Peyer's patch (tissue), 4 donors: ENCODE measurements at places on chromosomes 11 and 22. TPM values are rescaled to one million over a fixed set of nuclear protein-coding genes. Genes with fewer than 3 reads are reported as not detected.

DNA sequence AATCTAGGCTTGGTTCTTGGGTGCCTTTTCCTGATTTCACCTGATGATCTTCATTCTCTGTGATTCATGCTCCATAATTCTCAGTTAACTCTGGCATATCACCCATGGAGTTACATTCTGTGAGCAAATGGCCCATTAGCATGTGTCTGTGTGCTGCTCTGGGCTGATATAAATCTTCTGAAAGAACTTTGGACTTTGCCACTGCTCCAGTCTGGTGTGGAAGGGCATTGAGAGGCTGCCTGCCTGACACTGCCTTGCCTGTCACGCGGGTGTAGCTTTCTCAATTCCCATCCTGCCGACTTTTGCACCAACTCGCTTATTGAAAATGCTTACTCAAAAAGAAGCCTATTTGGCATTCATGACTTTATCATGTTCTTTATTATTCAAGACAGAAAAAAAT is 42.2 kb downstream of the FAT3 start:
- DNase-seq, result no peak

DNA sequence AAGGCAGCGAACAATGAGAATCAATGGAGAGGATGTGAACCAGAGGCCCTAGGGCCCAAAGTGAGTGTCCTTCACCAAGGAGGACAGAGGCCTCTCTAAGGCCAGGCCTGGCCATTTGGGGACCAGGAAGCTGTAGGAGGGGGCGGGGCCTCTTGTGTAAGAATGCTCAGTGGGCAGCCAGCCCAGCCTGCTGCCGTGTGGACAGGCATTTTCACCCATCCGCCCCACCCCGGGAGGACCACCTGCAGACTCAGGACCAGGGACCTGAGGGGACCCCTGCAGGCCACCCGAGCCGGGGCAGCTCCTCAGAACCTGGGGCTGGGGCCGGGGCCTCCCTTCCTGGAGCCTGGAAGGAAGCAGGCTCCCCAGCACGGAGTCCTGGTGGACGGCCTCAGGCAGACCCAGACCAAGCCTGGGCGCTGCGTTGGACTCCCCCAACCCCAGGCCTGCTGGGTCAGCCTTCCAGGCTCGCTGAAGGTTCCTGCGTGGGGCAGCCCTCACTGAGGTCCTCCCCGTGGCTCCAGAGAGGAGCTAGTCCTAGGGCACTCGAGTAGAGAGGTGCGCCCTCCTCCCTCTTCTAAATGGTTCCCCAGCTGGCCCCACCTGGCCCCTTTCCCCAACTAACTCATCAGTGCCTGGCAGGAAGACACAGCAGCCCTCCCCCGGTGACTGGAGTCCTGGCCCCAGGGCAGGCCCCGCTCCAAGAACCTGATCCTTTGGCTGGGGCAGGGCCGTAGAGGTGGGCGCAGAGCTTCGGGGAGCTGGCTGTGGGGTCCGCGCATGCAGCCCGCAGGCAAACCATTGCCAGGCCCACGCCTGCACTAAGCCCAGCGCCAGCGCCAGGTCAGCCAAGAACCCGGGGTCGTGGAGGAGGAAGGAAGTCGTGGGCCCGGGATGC is 1.5 kb upstream of the TRABD start:
- DNase-seq, result no peak

GRCh38 chr11:19746086-19746485 is 33.4 kb downstream of the NAV2 start:
- DNase-seq, result no peak

- no peak for DNase-seq
Measured at GRCh38 chr11:93846411-93846810, 4.0 kb downstream of the VSTM5 start.

GRCh38 chr11:294780-295179 is 4.5 kb downstream of the IFITM5 start:
- DNase-seq, result peak; percentile 46

DNA sequence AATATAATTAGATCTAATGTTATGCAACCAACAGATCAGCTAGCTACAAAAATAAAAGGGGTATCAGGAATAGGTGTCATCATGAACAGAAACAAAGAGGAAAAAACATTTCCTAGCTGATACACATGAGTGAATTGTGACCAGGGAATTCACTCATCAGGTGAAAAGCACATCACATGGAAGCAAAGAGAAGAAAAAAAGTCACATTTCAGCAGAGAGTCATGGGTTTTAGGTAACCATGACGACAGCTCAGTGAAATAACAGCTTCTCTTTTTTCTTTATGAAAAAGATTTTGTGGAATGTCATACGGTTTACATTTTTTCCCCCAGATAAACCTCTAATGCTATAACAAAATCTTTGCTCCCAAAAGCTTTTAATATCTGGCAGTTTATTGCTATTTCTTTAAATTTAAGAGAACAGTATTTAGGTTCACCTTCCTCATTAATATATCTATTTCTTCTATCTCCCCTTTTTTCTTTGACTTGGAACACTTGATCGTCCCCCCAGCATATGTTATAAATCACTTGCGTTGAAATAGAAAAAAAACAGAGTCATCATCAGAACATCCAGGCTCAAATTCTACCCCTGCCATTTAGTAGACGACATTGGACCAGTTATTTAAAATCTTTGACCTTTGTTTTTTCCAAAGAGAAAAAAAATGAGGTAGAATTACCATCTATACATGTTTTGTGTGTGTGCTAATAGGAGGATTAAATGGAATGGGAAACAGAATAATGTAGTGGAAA is 5.3 kb downstream of the TYR start:
- DNase-seq, result no peak

- peak; percentile 64 for DNase-seq
Measured at GRCh38 chr11:77188633-77189491, 60.8 kb downstream of the MYO7A start.

DNA sequence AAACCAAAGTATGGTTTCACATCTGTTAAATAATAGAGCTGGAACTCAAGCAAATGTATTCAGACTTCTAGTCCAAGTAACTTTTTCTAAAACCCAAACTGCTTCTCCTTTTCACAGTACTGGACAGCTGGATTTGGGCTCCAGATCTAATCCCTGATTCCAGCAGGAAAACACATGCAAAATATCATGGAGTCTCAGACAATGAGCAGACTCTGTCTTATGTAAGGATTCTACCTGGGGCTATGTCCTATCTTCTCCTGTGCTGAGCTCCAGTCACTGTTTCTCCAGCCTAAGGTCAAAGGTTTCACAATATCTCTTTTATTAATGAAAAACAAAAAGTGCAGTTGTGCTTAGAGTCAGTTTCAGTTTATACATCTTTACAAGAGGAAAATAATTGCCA is 83.2 kb upstream of the EED start:
- DNase-seq, result no peak

- peak; percentile 3 for DNase-seq
Measured at GRCh38 chr22:49403102-49403501, 424.6 kb downstream of the BRD1 start.

DNA sequence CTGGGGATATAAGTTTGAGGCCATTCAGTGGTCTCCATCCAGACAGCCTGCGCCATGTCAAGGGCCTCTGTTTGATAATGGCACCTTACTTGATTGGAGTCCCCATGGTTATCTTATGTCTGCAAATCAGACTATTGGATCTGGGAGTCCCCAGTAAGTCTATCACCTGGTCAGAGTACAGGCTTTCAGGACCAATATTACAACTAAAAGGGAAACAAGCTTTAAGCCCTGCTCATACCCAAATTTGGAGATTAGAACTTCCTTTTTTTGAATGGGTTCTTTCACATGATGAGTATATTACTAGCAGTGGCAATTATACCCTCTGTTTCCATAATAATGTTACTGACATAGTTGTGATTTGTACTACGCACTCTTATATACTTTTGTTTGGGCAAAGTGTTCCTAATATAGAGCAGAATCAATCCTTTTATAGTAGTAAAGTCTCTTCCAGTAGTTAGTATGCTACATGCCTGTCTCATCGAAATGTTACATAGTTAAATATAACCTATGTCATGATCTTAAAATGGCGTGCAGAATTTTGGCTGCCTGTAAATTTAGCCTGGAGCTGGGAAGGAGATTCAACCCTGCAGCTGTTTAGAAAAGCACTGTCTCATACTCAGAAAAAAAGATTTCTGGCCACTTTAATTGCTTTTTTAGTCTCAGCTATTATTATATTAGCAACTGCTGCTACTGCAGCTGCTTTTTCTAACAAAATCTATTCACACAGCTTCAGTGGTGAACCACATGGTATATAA is 4.9 kb downstream of the MS4A15 start:
- no peak for DNase-seq

DNA sequence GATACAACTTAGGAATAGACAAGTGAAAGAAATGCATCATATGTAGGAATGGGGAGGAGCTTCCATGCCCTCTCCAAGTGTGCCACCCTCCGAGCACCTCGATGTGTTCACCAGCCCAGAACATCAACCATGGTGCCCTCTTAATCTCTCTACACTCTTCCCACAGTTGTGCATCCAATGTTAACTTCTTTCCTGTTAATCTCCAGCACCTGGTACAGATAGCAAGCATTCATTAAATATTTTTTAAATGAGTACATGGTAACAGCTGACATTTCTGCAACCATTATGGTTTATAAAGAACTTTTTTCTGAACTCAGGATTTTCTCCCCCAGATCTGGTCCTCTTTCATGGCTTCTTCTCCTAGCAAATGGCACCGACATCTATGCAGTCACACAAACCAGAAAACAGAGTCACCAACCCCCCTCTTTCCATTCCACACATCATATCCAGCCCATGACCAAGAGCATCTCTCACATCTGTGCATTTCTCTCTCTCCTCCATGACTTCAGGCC is 118.1 kb upstream of the CLPB start:
- no peak for DNase-seq

GRCh38 chr11:111205632-111206385 is 39.7 kb upstream of the POU2AF2 start:
- DNase-seq, result no peak

DNA sequence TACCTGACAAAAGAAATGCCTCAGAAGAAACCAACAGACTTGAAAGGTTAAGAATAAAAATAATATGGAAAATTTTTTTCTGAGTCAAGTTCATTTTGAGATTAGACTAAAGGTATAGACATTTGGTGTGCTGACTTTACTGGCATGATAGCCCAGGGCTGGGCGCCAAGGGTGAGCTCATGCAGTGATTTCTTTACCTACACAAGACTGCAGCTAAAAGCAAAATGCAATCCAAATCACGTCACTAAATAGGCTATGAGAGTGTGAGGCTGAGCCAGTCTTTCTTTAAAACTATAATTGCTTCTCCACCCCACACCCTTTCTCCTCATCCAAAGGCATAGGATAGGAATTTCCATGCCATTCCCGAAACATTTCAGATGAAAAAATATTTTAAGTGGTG is 196.5 kb downstream of the FAM76B start:
- no peak for DNase-seq

DNA sequence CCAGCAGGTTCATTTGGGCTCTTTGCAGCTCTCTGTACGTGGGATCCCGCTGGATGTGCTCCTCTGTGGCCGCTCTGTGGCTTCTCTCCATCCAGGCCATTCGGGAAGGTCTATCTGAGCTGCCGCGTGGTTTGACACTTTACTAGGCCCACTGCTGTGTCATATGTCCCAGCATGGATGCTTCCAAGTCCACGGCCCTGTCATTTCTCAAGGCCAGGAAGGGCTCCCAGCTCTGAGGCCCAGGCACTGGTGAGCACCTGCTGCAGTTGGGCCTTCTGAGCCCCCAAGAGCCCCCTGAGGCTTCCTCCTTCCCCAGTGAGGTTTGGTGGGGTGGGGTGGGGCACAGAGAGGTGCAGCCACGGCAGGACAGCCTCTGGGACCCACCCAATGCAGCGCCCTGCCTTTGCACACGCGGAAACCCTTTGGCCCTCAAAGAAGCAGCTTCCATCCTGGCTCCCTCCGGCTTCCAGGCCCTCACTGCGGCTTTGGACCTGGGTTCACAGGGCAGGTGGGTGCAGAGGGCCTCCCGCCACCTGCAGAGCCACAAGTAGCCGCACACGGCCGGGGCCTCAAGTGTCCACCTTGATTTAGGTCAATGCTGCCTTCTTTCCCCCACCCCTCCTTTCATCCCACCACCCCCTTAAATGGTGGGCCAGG is 44.5 kb upstream of the FGF3 start:
- DNase-seq, result peak; percentile 37

GRCh38 chr22:29882716-29883044 is 294 bp upstream of the MTMR3 start:
- DNase-seq, result no peak

DNA sequence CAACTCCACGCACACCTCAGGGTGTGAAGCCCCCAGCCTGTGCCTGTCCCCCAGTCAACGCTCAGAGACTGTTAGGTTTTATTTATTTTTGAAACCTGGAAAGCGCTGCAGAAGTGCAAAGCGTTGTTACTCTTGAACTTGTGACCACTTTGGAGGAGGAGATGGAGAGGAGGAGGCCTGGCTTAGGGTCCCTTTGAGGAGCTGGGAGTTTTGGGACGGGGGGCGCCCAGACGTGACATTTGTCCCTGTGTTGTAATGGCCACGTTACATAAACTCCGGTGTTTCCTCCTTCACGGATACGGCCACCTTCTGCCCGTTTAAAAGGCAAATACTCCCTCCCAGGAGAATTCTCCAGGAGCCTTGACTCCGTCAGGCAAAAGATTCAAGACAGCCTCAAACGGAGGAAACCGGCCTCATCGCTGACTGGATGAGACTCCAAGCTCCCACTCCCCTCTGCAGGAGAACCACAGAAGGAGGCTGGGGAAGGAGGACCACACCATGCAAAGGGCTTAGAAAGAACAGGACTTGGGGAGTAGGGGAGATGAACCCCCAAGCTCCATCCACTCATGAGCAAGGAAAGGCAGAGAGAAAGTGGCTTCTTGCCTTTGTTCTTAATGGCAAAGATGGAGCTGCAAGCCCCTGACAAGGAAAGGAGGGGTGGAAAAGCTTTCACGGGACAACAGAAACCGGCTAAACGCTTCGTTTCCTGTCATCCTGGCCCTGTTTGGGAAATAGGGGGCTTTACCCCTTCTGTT is 630 bp downstream of the PIK3IP1 start:
- DNase-seq, result peak; percentile 67

DNA sequence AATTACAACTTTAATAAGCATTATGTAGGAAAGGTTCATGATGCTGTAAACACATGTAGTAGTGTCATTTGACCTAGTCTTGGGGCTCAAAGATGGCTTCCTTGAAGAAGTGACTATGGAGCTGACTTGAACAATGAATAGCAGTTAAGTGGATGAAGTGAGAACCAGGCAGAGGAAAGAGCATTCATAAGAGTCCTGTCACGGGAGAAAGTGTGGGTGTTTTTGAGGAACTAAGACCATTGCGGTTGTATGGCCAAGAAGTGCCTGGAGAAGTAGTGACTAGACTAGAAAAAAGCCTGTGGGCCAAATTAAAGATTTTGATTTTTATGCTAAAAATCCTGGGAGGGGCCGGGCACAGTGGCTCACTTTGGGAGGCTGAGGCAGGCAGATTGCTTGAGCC is 7.2 kb upstream of the IL18BP start:
- DNase-seq, result no peak

- DNase-seq, result peak; percentile 58
Measured at GRCh38 chr11:68798221-68798813, 43.4 kb downstream of the CPT1A start.

- no peak for DNase-seq
Measured at GRCh38 chr11:8386134-8386864, 122.6 kb upstream of the LMO1 start.

GRCh38 chr11:96464700-96465307 is 75.0 kb downstream of the JRKL start:
- DNase-seq, result no peak

The C1QTNF5 gene
- 13.0 TPM for total RNA-seq

The USP47 gene
- 63.5 TPM for total RNA-seq

The OR52D1 gene
- not detected for total RNA-seq

The OSBP2 gene
- total RNA-seq, result 3.7 TPM

The RIMBP3C gene
- total RNA-seq, result 0.83 TPM

The TRMT2A gene
- total RNA-seq, result 93.0 TPM

The OR10W1 gene
- total RNA-seq, result not detected

The ATG2A gene
- 79.6 TPM for total RNA-seq

The EHBP1L1 gene
- 65.2 TPM for total RNA-seq
